CD4-positive, alpha-beta memory T cell (primary cell): ENCODE measurements at places on chromosomes 1 and 21.

GRCh38 chr1:176959191-176959820, 205.2 kb downstream of the ASTN1 start:
- no peak for DNase-seq

DNA sequence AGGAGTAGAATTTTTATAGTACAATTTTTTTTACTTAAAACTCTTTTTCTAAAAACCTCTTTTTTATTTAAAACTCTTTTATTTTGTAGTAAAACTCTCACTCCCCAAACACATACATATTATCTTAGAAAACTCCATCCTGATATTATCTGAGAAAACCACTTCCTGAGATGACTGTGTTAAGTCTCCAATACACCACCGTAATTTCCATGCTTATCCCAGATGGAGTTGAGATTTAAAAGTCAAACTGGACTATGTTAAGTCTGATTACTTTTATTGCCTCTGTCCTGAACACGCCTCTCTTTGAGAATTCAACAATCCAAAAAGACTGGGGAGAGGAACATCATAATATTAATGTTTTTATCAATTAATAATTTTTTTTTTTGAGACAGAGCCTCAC, 3.7 kb downstream of the SEC16B start:
- no peak for DNase-seq

GRCh38 chr1:97308131-97308530, 586.5 kb downstream of the PTBP2 start:
- DNase-seq = no peak

DNA sequence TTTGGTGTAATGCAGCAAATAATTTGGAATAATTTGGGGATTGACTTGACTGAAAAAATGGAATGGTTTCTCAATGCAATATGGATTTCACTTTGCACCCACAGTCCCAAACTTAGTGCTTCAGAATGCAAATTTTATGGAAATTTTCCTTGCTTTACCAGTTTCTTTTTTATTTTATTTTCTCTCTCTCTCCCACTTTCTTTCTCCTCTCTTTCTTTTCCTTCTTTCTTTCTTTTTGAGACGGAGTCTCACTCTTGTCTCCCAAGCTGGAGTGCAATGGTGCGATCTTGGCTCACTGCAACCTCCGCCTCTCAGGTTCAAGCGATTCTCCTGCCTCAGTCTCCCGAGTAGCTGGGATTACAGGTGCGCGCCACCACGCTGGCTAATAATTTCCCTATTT, 110.3 kb downstream of the KCNN3 start:
- DNase-seq = no peak

DNA sequence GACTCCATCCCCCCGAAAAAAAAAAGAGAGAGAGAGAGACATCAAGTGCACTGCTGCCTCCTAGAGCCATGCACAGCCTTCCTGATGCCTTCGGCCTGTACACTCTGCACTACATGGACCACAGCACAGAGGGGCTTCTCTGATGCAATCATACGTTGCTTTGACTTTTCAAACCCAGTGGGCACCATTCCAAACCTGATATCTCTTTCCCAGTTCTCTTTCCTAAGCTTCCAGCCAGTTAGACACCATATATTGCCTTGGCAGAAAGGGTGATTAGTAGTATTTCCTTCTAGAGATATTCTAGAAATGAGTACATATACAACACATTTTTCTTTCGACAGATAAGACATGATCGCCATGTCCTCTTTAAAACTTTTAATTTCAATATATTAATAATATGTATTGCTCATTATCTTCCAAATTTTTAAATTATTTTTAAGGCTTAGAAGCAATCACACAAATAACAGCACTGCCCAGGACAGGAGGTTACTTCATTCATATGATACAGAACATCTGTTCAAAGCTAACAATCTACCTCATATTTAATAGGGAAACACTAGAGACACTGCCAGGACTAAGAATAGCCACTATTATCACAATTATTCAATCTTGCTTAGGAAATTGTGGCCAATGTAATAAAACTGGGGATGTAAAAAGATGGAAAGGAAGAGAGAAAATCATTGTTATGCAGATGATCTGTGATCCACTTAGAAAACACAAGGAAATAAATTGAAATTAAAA, 9.9 kb downstream of the CLCA1 start:
- DNase-seq = no peak

DNA sequence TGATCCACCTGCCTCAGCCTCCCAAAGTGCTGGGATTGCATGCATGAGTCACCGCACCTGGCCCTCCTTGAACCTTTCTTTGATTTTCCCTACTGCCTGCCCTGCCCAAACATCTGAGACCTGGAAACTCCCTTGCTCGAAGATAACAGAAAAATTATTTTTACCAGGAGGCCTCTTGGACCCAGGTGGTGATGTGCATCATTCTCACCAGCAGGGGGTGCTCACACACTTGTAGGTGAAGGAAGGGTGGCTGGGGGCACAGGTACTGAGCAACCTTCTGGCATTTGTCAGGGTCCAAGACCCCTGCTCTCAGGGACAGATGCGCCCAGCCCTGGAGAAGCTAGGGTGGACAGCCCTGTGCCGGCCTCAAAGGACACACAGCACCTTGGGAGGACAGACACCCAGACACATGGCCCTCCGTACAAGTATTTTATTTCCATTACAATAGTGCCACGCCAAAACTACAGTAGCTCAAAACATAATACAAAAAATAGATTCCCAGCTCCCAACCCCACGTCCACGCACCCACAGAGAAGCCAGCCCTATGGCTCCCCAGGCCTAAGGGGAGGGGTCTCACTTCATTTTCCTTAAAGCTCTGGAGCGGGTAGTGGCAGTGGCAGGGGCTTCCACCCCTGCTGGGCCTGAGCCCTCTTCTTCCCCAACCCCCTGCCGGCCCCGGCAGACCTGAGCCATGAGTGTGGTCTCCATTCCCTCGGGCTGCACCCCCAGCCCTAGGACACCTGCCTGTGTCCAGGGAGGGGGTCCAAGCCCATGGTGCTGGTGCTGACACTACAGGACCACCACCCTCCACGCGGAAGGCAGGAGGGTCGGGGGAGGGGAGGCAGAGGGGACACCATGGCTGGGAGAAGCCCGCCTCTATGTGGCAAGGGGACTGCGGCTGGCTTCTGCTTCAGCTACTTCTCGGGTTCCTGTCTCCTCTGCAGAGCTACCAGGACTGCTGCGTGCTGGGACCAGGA, 40.4 kb upstream of the EIF4G3 start:
- peak; percentile 56 for DNase-seq

DNA sequence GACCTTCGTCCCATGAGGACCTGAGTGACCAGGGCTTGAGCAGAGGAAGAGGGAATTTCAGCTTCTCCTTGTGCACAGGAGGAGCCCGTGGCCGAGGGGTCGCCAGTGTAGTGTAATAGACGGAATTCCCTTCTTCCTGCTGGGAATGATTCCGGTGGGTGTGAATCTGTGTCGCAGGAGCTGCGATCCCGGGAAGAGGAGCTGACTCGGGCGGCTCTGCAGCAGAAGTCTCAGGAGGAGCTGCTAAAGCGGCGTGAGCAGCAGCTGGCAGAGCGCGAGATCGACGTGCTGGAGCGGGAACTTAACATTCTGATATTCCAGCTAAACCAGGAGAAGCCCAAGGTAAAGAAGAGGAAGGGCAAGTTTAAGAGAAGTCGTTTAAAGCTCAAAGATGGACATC, 34.4 kb downstream of the MAP3K21 start:
- no peak for DNase-seq

DNA sequence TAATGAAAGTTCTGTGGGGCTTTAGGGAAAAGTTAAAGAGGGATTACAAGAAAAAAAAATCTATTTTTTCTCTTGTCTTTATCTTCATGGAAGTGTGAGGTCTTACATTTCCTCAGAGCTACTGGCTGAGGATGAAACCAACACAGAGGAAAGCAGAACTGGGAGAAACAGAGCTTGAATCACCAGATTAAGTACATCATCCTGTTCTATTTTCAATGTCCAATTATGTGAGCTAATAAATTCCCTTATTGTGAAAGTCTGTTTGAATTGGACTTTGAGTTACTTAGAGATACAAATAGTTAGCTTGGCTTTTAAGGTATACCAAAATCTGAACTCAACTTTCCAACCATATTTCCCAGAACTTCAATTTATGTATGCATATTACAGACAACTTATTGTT, 69.2 kb downstream of the LPGAT1 start:
- no peak for DNase-seq

DNA sequence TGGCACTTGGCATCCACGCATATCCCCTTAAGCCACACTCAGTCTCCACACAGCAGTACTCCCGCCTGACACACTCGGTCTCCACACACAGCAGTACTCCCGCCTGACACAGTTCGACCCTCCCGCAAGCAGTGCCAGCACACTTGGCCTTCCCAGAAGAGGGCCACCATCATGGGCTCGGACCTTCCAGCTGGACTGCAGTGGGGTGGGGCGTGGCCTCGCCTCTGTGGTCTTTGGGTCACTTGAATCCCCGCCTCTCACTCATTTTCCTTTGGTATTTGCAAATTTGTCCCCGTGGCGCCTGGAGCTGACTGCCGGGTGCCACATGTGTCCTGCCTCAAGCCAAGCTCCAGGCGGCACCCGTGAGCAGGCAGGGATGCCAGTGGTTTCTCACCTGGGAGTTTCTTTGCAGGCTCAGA, 63.7 kb downstream of the FAAP20 start:
- DNase-seq = no peak

DNA sequence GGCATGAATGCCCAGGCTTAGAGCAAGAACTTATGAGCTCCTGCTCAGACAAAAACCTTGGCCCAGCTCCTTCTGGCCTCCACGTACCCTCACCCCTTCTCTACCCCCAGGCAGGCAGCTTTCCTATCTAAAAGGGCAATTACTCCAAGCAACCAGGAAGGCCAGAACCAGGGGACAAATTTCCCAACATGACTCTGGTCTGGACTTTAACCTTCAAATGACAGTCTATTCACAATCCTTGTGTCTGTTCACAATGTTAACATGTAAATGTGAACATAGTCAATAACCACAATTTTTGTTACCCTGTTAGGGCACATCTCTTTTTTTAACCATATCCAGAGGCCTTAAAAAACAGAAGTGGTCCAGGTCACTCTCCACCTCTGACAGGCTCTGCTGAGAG, 64.4 kb upstream of the LAPTM5 start:
- no peak for DNase-seq

GRCh38 chr1:154629675-154630073, 21.7 kb upstream of the ADAR start:
- no peak for DNase-seq

GRCh38 chr1:169892927-169893644, 610 bp downstream of the SCYL3 start:
- DNase-seq = no peak

GRCh38 chr1:32181563-32181962, 2.1 kb downstream of the TXLNA start:
- no peak for DNase-seq
